Fibroblast of pulmonary artery (primary cell): ENCODE measurements at places on chromosomes 3 and 15.
A peak's percentile ranks its signal among the peaks of the same experiment; 100 is the strongest.

DNA sequence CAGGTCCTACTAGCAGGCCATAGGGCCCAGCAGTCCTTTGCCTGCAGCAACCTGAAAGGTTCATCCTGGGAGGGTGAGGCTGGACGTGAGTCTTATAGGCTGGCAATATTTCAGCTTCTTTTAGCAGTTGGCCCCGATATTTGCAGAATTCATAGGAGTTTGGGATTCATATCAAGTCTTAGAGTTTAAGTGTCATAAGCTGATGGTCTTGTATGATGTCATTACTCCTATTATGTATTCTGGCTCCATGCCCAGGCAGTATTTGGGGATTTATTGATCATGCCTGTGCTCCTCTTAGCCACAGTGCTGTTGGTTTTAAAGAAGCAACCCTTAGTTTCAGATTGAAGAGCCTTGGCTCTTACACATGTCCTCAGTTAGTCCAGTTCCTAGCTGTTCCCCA, 41.3 kb upstream of the POLR2M start:
- DNase-seq: no peak

GRCh38 chr3:184380185-184380626, 352 bp downstream of the CHRD start:
- DNase-seq: peak; percentile 31

DNA sequence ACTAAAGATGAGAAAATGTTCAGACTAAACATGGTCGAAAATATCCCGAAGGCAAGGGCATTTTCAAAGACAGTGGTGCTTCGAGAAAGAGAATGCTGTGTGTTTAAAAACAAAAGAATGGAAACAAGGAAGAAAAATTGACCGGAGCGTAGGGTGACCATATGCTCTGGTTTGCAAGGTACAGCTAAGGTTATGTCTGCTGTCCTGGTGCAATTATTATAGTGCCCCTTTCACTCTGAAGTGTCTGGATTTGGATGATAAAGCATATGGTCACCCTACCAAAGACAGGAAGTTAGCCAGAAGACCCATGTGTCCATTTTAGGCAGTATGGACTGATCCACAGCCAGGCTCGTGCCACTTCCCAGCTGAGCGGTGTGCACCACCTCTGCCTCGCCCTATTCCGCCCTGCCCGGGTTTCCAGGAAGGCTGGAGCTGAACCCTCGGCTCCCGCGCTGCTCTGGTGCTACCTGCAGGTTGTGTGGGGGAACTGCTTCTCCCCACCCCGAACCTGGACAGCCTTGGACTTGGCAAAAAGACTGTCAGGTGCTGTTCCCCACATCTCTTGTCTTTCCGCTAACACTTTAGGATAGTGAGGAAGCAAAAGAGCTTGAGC, 25.2 kb downstream of the GOLGA6D start:
- DNase-seq: peak; percentile 24

DNA sequence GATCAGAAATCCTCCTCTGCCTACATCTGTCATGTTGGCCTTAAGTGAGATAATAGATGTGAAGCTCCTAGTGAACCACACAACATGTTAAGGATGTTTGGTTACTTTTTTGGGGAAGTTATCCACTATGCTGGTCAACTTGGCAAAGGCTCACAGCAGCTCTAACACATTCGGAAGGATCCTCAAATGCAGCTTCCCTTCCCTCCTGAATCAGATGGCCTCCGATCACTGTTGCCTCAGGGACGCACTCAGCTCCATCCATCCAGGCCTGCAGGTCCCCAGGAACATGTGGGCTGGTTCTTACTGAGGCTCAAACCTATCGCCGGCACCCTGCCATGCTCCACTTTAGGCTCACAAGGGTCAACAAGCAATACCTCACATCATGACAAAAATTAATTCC, 67.9 kb downstream of the CORO2B start:
- no peak for DNase-seq

GRCh38 chr15:67836955-67837354, 2.9 kb downstream of the RNU6-1 start:
- no peak for DNase-seq

GRCh38 chr15:43104426-43104825, 1.4 kb downstream of the UBR1 start:
- no peak for DNase-seq

DNA sequence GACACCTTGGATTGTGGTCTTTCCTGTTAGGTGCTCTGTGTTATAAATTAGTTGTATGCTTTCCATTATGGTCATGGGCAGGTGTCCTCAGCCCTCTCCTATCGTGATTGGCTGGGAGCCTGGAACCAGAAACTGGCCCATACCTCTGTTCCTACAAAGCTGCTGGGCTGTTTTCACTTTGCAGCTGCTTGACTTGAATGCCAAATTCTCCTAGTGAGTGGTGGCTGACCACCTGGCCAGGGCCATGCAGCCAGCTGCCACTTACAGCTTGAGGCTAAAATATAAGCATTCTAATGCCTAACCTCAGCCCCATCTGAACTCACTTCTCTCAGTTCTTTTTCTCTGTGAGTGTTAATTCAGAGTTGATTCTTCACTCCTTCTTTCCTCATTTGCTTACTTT, 239.3 kb upstream of the GBE1 start:
- DNase-seq: no peak

DNA sequence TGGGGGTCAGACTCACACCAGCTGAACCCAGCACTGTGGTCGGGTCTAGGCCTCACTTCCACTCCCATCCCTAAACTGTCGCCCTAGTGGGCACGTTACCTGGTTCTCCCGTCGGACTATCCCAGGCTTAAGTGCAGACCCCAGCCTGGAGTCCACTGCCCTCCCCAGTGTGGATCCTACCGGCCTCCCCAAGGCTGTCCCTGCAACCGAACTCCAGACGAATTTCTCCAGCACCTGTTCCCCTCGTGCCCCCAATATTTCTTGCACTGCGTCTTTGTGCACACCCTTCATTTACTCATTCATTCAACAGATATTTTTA, 26.5 kb downstream of the SLC41A3 start:
- DNase-seq: no peak
